Adrenal gland (tissue), 19 donors: ENCODE measurements at places on chromosomes 5 and 9.

- no peak overlapping the region for H3K4me3 ChIP-seq
- H3K4me1 ChIP-seq, result no peaks in the 10 kb centered on the region
- H3K27ac ChIP-seq, result no peak overlapping the region
- DNase-seq, result no peak
- no peaks in the 10 kb centered on the region for H3K36me3 ChIP-seq
Observed at GRCh38 chr5:179228341-179229121, 116.7 kb downstream of the ADAMTS2 start.

GRCh38 chr5:586751-587285 lies 25.3 kb upstream of the CEP72 start:
- H3K4me1 ChIP-seq, result no peaks in the 10 kb centered on the region
- H3K36me3 ChIP-seq, result no peaks in the 10 kb centered on the region
- no peak overlapping the region for H3K27ac ChIP-seq
- no peaks in the 10 kb centered on the region for H3K27me3 ChIP-seq
- DNase-seq, result no peak
- no peak overlapping the region for H3K4me3 ChIP-seq

- no peaks in the 10 kb centered on the region for H3K27me3 ChIP-seq
- no peak for DNase-seq
- no peak overlapping the region for H3K4me3 ChIP-seq
Observed at GRCh38 chr9:95505717-95506427, 10.9 kb downstream of the PTCH1 start.

DNA sequence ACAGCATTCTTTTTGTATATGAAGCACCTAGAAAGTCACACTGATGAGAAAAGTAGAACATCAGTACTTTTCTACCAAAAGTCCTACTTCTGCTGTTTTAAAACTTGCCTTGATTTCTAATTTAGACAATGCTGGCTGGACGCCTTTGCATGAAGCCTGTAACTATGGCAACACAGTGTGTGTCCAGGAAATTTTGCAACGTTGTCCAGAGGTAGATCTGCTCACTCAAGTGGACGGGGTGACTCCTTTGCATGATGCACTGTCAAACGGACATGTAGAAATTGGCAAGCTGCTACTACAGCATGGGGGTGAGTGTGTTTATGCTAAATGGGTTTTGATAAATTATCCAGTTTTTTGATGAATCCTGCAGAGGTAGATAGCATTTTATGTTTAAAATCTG lies 73.5 kb downstream of the SLF1 start:
- H3K27ac ChIP-seq, result no peak overlapping the region
- peaks cover 5% of the 10 kb centered on the region for H3K4me1 ChIP-seq
- H3K36me3 ChIP-seq, result no peaks in the 10 kb centered on the region
- H3K27me3 ChIP-seq, result no peaks in the 10 kb centered on the region
- peak; percentile 14 for DNase-seq

- H3K36me3 ChIP-seq, result no peaks in the 10 kb centered on the region
- no peaks in the 10 kb centered on the region for H3K4me1 ChIP-seq
- H3K27ac ChIP-seq, result no peak overlapping the region
- no peak overlapping the region for H3K4me3 ChIP-seq
- peaks cover 3% of the 10 kb centered on the region for H3K27me3 ChIP-seq
Observed at GRCh38 chr5:176778921-176779465, 31.4 kb upstream of the UNC5A start.

DNA sequence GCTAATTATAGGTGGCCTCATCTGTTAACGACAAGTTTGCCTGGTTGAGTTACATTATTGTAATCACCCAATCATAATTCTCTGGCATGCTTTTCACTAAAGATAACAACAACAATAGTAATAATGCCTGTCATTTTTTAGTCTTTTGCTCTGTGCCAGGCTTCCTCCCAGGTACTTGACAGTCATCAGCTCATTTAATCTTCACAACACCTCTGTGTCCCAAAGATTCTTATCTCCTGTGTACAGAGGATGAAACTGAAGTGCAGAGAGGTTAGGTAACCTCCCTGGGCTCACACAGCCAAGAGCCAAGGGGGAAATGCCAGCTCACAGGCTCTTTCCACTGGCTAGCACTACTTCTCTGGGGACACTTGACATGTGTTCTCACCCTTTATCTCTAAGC lies 77.5 kb downstream of the DAB2IP start:
- H3K4me3 ChIP-seq, result no peak overlapping the region
- no peaks in the 10 kb centered on the region for H3K27me3 ChIP-seq
- DNase-seq, result no peak

DNA sequence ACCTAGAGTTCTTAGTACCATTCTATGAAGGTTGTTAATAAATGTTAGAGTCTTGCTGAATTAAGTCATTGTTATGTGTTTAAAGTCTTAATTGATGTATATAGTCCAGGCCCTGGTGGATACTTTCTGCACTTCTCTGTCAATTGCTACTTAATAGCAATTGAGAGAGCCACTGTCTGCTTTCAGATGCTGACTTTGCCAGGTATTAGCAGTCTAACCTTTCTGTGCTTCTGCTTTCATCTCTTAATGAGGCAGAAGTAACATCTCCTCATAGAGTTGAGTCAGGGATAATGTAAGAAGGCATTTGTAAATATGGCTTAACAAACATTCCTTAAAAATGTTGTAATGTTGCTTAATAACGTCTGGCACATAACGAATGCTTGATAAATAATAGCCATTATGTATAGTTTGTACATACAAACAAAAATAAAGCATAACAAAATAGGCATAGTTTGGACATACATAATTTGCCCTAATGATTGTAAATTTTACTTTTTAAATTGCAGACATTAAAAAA lies 28.3 kb downstream of the RASGRF2 start:
- no peaks in the 10 kb centered on the region for H3K27me3 ChIP-seq
- H3K4me1 ChIP-seq, result no peaks in the 10 kb centered on the region
- no peak overlapping the region for H3K4me3 ChIP-seq
- no peak for DNase-seq

- no peaks in the 10 kb centered on the region for H3K27me3 ChIP-seq
- no peak overlapping the region for H3K27ac ChIP-seq
- DNase-seq, result no peak
- no peaks in the 10 kb centered on the region for H3K4me1 ChIP-seq
- no peaks in the 10 kb centered on the region for H3K36me3 ChIP-seq
Observed at GRCh38 chr5:81334304-81335061, 33.1 kb downstream of the ZCCHC9 start.

DNA sequence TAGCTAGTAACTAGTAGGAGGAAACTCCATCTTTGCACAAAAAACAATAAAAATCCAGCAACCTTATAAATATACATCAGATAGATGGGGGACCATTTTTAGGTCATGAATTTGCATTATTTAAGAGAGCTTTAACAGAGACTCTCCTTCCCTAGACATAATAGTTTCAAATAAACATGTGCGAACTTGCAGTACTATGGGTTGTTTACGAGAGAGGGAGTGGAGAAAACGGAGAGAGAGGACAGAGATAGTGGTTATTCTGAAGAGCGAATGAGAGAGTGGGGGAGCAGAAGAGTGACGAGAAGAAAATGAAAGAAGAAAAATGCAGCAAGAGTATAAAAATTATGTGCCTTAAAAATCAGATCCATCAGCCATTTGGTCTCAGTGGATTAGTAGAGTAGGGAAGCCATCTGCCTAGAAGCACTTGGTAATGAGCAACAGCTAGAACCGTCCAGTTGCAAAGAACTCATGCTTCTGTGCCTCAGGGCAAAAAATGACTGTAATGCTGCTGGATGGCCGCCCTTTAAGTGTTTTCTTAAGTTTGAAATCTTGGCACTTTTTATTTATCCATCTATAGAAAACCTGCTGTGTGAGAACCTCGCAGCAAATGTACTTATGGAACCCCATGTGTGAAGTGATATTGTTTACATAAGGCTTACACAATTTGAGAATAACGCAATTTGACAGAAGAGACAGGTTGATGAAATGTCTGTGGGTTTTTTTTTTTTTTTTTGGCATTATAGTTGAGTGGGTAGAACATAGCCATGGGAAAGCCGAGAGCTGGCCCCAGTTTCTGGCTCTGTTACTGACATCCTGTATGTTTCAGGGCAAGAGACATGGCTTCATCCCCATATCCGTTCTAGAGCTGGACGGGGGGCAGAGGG lies 95.6 kb upstream of the ZNF608 start:
- H3K36me3 ChIP-seq, result no peaks in the 10 kb centered on the region
- no peak overlapping the region for H3K4me3 ChIP-seq
- peaks cover 6% of the 10 kb centered on the region for H3K4me1 ChIP-seq
- H3K27ac ChIP-seq, result no peak overlapping the region
- H3K27me3 ChIP-seq, result no peaks in the 10 kb centered on the region

GRCh38 chr5:178467568-178468195 lies 122.5 kb downstream of the COL23A1 start:
- peak overlapping the region; percentile 49 for H3K27ac ChIP-seq
- no peaks in the 10 kb centered on the region for H3K36me3 ChIP-seq
- peak; percentile 63 for DNase-seq
- H3K27me3 ChIP-seq, result no peaks in the 10 kb centered on the region

- H3K27me3 ChIP-seq, result no peaks in the 10 kb centered on the region
- peaks cover 14% of the 10 kb centered on the region for H3K36me3 ChIP-seq
- no peak overlapping the region for H3K4me3 ChIP-seq
- no peak for DNase-seq
- peaks cover 26% of the 10 kb centered on the region for H3K4me1 ChIP-seq
- H3K27ac ChIP-seq, result peak overlapping the region; percentile 58
Observed at GRCh38 chr9:133560311-133560710, 25.8 kb downstream of the ADAMTSL2 start.

GRCh38 chr5:7501061-7501460 lies 105.1 kb downstream of the ADCY2 start:
- no peak overlapping the region for H3K4me3 ChIP-seq
- H3K4me1 ChIP-seq, result no peaks in the 10 kb centered on the region
- H3K27ac ChIP-seq, result no peak overlapping the region
- H3K36me3 ChIP-seq, result no peaks in the 10 kb centered on the region
- H3K27me3 ChIP-seq, result no peaks in the 10 kb centered on the region

GRCh38 chr5:134122530-134122929 lies 8.0 kb downstream of the TCF7 start:
- no peak for DNase-seq
- H3K27ac ChIP-seq, result no peak overlapping the region
- H3K36me3 ChIP-seq, result no peaks in the 10 kb centered on the region
- no peaks in the 10 kb centered on the region for H3K4me1 ChIP-seq
- H3K4me3 ChIP-seq, result no peak overlapping the region

- no peak overlapping the region for H3K4me3 ChIP-seq
- H3K27me3 ChIP-seq, result no peaks in the 10 kb centered on the region
- H3K27ac ChIP-seq, result no peak overlapping the region
- DNase-seq, result peak; percentile 58
- peaks cover 17% of the 10 kb centered on the region for H3K4me1 ChIP-seq
- H3K36me3 ChIP-seq, result no peaks in the 10 kb centered on the region
Observed at GRCh38 chr5:33299621-33300208, 141.1 kb upstream of the TARS1 start.

DNA sequence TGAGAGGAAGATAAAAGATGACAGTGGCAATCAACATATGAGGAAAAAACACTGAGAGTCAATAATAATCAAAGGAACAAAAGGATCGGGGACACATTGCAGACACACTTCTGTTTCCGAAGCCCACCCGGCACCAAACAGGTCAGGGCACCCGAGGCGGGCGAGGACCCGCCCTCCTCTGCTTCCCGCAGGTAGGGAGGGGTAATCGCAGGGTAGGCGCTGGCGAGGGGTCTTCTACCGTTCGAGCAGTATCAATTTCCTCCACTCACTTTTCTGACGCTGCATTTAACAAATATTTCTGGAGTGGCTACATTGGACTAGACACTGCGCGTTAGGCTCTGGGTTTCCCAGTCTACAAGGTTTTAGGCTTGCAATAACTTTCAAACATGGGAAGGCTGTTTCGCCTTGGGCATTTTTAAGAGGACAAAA lies 1.3 kb downstream of the TXN start:
- H3K27me3 ChIP-seq, result no peaks in the 10 kb centered on the region
- no peak for DNase-seq
- H3K36me3 ChIP-seq, result no peaks in the 10 kb centered on the region

GRCh38 chr9:18985464-18985951 lies 47.5 kb downstream of the SAXO1 start:
- no peak for DNase-seq
- H3K36me3 ChIP-seq, result no peaks in the 10 kb centered on the region
- H3K4me1 ChIP-seq, result no peaks in the 10 kb centered on the region
- H3K4me3 ChIP-seq, result no peak overlapping the region

GRCh38 chr5:82278711-82279370 lies 687 bp upstream of the RPS23 start:
- peak overlapping the region; percentile 80 for H3K27ac ChIP-seq
- no peak for DNase-seq
- H3K4me3 ChIP-seq, result peak overlapping the region; percentile 57
- H3K4me1 ChIP-seq, result peaks cover 7% of the 10 kb centered on the region
- no peaks in the 10 kb centered on the region for H3K27me3 ChIP-seq

DNA sequence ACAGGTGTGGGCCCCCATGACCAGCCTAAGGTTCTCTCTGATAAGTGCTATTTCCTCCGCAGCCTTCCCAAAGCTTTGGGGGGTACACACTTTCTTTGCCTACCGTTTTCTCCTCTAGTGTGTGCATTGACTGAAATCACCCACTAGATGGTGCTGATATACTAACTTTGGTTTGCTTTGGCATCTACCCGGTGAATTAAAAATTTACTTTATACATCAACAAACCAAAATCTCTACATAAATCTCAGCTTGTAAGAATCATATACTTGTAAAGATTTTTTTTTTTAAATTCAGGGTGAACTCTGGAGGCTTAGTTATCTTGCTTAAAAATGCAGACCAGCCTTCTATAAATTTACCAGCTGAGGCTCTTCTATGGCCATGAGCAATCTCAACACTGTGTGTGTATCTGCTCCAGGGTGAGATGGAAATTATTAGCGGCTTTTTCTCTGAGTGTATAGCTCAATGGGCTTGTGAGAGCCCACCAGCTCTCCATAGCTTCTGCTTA lies 475.7 kb upstream of the TNC start:
- H3K27ac ChIP-seq, result no peak overlapping the region
- peaks cover 4% of the 10 kb centered on the region for H3K27me3 ChIP-seq
- DNase-seq, result peak; percentile 15
- H3K36me3 ChIP-seq, result no peaks in the 10 kb centered on the region
- H3K4me3 ChIP-seq, result no peak overlapping the region

DNA sequence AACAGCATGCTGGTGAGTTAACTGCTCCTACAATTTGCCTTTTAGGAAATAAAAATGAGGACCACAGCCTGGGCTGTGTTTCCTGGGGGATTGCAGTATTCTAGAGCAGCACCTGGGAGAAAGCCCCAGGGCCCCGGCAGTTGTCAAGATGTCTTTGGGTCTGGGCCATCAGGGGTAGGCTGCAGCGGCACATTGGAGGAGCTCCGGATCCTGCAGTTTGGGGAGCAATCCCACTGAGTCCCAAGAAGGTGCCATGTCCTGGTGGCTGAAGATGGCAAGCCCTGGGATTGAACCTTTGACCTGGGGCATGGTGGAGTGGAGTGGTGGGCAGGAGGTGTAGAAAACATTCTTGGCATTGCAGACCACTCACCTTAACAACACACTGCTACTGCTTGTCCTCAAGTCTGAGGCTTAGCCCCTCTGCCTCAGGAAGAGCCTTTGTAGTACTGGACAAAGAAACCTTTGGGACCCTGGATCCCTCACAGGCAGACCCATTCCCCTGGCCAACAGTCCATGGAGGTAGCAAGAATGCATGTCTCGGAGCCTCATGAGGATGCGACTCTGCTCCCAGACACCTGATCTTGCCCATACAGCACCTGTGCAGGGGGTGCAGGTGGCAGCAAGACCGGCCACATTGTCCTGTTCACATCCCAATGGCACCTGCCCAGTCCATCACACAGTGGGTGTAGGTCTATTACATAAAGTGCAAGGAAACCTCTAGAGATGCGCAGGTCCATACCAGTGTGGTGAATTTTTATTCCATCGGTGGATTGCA lies 159.1 kb upstream of the IRX2 start:
- no peak for DNase-seq
- H3K36me3 ChIP-seq, result no peaks in the 10 kb centered on the region
- no peak overlapping the region for H3K27ac ChIP-seq
